ENCODE measurements at places on chromosomes 1 and 21.

DNA sequence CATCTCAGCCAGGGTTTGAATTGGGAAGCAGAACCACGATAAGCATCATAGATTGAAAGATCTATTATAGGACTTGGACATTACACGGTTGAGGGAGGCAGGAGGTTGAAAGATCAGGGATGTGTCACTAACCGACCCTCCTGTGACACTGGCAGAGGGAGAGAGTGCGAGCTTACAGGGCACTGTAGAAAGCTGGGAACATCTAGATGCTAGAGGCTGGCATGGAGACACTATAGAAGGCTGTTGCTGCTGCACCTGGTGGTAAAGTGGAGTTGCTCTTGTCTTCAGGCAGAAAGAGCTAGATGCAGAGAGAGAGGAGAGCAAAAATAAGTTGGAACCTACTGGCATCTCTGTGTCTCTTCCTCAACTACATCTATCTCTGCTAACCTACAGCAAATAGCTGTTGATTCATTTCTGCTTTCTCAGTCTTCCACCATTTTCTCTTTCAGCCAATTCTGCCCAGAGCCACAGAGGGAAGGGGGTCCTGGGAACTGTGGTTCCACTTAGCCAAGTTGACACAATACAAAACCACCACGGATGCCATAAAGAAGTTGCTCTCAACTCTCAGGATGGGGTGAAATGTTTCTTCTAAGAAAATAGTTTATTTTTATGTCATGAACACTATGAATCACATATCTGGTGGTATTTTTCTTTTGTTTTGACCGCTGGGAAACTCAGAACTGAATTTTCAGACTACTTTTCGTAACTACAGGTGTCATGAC is 155.9 kb downstream of the ZNF281 start:
- DNase-seq, result no peak

DNA sequence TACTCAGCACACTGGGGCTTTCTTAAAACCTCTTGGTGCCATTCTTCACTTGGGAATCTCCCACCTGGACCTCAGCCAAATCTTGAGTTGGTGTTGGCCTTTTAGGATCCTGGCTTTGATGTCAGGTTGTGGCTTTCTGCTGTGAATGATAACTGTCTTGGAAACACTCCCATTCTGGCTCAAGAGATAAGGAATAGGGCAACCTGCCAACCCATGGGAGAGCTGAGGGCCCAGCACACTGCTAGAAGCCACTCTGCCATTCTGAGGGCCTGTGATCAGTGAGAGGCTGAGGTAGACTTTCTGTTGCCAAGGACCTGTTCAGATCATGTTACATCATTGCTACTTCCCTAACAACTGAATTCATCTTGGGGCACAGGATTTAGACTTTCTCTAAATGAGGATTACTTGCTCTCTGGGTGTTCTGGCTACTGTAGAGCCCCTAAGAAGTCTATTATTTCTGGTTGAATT is 45.8 kb downstream of the TTC39A start:
- DNase-seq, result no peak

GRCh38 chr1:48644905-48645605 is 131.6 kb downstream of the BEND5 start:
- peak; percentile 17 for DNase-seq

DNA sequence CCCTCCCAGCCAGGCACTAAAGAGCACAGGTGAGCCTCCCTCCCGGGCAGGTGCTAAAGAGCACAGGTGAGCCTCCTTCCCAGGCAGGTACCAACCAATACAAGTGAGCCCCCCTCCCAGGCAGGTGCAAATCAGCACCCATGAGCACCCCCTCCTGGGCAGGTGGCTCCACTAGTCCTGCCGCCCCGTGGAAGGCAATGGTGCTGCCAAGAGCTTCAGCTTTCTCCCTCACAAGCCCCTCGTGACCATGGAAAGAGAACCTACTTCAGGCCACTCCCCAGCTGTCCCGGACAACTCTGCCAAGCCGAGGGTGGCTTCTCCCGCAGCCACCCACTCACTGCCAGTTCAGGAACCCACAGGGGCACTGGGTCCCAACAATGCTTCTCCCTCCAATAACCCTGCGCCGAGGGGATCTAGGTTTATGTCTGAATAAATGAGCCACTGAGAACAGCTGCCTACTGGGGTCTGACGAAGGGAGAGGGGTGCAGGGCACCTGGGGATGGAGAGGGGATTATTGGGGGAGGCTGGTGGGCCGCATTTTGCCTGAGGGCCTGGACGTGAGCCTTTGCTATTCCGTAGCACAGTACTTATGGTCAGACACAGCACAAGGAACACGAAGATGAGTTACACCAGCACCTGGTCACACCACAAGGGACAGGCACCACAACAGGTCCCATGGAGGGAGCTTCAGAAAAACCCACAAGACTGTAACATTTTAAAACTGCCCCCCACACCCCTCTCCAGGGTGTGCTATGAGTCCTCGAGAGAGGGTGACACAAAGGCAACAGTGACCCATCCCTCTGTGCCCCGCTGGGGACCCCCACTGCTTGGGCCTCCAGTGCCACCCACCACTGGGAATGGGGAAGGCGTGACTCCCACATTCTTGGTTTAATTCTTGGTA is 46.3 kb downstream of the PRDM15 start:
- DNase-seq, result no peak

GRCh38 chr1:16254263-16254928 is 17.4 kb upstream of the CPLANE2 start:
- no peak for DNase-seq

- DNase-seq, result no peak
These were observed 205.0 kb downstream of the KCTD3 start for GRCh38 chr1:215772151-215772550.

- no peak for DNase-seq
These were observed 185.4 kb downstream of the LYPLAL1 start for GRCh38 chr1:219359126-219359525.

- no peak for DNase-seq
These were observed 135.1 kb downstream of the RRAGC start for GRCh38 chr1:38724160-38725131.

GRCh38 chr21:36246080-36246631 is 73.8 kb upstream of the MORC3 start:
- no peak for DNase-seq

GRCh38 chr1:183780159-183780558 is 24.8 kb upstream of the RGL1 start:
- DNase-seq, result no peak

DNA sequence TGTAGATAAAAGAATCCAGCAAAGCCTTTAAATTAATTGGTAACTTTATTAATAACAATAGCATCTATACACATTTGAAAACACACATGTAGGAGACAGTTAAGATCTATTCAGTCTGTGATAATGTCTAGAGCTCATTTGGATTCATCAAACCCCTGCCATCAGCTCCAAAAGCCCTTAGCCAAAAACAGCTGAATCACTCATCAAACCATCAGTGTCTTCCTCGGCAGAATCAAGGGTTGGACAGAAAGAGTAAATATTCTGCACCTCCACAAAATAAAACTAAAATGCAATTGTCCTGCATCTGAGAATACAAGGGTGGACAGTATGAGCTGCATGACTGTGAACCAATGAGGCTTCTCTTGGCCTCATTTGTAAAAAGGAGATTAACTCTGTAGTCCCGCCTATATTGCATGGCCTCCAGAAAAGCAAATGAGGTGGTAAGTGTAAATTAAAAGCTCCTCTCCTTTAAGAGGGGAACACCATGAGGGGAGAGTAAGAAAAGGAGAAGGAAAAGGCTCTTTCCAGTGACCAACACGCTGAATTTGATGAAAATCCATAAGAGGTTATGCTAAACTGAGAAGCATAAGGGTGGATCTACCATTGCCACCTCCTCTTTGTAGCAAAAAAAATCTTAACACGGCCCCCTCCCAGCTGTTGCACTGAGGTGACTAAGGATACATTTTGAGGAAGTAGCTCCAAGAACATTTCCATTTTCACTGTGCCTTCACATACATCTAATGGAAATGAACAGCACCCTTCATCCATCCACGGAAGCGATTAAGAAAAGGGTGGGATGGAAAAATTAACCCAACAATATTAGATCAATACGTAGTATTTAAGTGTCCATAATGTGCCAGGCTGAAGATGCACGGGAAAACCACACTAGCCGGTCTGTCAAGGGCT is 14.7 kb upstream of the BOLA1 start:
- no peak for DNase-seq

GRCh38 chr1:10692401-10693021 is 103.9 kb downstream of the CASZ1 start:
- DNase-seq, result no peak

DNA sequence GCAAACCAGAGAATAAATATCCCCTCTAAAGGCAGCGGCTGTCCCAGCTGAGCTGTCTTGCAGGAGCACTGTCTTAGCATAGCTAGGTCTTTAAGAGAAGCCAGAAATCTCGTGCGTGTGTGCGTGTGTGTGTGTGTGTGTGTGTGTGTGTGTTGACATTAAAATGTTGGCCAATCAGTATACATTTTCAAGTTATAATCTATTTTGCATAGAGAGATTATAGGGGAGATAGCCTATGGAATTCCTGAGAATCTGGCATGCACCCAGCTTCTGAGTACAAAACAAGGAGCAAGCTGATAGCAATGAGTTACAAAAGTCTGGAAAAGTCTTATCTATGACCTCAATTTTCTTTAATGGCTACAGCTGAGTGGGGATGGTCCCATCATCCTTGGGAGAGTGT is 17.7 kb downstream of the METTL13 start:
- no peak for DNase-seq

- DNase-seq, result no peak
These were observed 1.7 kb downstream of the TNFSF4 start for GRCh38 chr1:173205146-173206051.

DNA sequence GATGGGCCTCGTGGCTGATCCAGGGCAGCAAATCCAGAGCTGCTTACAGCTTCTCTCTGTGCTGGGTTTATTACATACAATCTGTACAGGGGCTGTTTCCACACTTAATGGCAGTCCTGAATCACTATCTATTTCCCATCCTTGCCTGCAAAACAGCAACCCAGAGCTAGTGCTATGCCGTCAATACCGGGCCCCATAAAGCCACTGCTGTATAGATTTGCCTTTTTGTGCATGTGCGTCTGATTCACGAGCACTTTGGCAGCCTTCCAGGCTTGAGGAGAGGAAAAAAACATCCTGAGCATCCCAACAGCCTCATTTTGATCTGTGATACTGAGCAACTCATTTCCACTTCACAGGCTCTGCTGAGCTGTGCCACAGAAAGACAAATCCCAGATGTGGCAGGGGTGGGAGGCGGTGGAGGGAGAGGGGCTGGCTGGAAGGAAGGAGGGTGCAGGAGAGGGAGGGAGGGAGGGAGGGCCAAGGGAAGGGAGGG is 65.2 kb upstream of the TARBP1 start:
- DNase-seq, result peak; percentile 92

GRCh38 chr1:178451529-178451928 is 45.2 kb downstream of the CLEC20A start:
- DNase-seq, result no peak

DNA sequence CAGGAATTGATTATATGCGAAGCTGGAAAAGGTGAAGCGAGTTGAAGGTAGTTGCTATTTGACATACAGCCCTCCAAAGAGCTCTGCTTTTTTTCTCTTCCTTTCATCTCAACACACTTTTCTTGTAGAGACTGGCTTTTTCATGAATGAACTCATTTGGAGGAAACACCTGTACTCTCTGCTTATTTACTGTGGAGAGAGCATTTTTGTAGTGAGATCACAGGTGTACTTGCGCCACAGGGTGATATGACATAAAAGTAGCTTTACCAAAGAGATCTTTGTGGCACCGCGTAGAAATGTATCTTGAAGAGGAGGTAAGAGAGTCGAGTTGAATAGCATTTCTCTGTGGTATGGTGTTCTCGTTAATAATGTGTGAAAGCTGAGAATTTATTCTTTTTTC is 187.6 kb downstream of the VPS13D start:
- no peak for DNase-seq

DNA sequence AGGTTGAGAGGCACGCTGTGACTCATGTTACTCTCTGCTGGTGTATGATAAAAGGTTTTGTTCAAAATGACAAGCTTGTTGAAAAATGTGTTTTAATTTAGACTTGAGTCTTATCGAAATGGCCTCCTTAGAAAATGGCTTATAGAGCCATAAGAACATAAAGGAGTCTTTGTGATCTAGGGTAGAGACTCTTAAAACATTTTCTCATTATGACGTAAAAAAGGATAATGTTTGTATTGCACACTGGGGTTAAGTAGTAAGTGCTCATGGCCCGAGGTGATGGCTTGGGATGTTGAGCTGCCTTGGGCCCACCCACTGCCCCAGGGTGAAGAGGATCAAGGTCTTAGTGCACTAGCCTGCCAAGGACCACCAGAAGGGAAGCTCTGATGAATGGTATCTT is 117.4 kb downstream of the DISC1 start:
- no peak for DNase-seq

DNA sequence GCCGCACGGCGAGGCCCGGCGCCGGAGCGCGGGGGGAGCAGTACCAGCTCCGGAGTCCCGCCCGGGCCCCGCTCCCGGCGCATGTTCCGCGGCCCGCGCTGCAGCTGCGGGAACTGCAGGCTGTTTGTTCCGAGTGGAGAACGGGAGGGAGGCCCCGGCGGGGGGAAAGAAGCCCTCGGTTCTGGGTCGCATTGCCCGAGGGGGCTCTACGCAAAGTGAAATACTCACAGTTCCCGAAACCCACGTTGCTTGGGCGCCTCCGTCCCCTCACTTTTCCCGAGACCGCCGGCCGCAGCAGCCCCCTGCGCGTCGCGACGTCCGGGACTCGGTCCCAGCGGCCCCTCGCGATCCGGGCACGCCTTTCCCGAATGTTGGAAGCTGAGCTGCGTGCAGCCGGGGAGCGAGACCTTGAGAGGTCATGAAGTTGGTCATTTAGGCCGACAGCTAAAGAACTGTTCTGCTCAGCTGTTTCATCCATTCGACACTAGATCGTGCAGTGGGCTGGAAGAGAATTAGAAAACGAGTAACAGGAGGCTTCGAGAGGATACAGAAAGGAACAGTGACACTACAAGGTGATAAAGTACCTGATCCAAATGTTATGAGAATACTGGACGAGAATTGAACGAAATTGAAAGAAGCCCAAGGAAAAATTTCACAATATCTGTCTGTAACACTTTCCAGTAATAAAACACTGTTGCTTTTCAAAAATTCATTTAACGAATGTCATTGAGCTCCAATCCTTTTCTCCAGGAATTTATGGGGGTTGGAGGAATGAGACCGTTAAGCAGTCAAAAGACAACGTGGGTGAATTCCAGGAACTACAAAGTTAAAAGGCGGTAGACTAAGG is 657 bp upstream of the LIN9 start:
- DNase-seq, result peak; percentile 16

DNA sequence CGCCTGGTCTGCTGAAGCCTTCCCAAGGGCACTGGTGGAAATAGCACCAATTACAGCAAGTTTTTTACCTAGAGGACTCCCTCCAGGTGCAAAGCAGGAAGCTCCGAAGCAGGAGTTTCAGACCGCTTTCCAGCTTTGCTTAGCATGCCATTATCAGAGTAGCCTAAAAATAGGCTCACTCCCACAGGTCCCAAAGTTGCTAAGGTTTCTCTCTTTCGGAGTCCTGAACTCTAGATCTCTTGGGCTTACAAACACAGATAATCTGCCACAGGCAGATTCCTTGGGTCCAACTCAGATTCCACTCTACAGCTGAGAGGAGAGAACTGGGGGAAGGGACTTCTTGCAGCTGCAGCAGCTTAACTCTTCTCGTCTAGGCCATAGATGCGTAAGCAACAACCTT is 22.5 kb downstream of the ZMYND12 start:
- no peak for DNase-seq

- DNase-seq, result no peak
These were observed 73.0 kb downstream of the CD46 start for GRCh38 chr1:207824691-207825408.

- DNase-seq, result no peak
These were observed 98.6 kb upstream of the EDN2 start for GRCh38 chr1:41582851-41583657.

GRCh38 chr1:56533197-56533596 is 46.2 kb downstream of the PLPP3 start:
- no peak for DNase-seq

GRCh38 chr1:53349968-53350852 is 22.3 kb upstream of the LRP8 start:
- DNase-seq, result no peak

Measured in Ammon's horn (tissue), 1 donor.